ENCODE measurements at places on chromosomes 3 and 15. TPM values are rescaled to one million over a fixed set of nuclear protein-coding genes. Genes with fewer than 3 reads are reported as not detected.

DNA sequence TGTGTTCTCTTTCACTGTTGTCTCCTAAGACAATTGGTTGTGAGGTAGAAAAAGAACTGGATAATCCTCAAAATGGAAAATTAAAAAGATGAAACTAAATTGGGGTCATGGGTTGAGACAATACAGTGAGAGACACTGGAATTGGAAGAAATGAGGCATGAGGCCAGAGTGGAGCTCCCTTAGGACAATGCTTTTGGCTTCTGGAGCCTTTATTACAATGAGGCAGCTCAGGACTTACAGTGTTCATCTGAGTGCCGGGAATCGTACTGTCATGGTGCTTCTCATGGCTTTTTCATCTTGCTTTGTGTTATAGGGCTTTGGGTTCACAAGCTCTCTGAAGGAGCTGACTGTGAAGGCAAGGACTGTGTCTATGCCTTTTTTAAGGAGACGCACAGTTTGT lies 293.5 kb downstream of the SOX2 start:
- no peak for DNase-seq

GRCh38 chr15:42627485-42627884 lies 52.1 kb downstream of the STARD9 start:
- DNase-seq, result no peak

LRRC2 gene
- total RNA-seq, result not detected

DNA sequence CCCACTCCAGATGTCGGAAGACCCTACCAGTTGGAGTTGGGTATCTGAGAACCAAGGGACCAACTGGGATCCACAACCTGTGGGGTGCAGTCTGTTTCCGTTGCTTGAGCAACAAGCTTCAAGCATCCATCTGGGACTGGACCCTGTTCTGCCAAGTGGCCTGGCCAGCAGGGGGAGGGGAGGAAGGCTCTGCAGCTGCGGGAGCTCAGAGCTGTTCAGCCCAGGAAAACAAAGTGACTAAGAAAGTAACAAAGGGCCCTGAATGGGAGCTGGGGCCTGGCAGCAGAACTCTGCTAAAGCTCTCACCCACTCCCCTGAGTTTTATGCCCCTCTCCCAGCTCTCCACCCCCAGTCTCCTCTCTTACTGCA lies 2.7 kb downstream of the TYRO3 start:
- no peak for DNase-seq

DNA sequence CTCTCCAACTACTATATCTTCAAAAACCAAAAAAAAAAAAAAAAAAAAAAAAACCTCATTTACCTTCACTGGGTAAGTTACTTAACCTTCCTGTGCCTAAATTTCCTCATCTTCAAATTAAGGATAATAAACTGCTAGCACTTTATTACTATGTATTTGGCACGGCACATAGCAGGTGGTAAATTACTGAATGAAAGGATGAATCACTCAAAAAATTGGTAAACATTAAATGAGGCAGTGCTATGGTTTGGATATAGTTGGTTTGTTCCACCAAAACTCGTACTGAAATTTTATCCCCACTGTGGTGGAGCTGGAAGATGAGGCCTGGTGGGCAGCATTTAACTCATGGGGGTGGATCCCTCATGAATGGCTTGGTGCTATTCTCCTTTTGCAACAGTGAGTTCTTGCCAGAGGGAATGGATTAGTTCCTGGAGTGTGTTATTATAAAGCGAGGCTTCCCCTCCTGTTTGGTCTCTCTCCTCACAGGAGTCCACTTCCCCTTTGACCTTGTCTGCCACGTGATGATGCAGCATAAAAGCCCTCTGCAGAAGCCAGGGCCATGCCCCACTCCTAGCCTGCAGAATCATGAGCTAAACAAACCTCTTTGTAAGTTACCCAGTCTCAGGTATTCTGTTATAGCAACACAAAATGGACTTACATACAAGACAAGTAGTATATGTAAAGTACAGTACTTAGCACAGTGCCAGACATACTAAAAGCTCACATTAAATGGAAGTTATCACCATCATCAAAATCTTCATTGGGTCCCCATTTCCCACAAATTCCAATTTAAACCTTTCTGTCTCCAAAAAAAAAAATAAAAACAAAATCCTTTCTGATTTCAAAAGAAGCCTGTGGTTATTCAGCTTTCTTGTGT lies 20.6 kb downstream of the DCUN1D1 start:
- no peak for DNase-seq

DNA sequence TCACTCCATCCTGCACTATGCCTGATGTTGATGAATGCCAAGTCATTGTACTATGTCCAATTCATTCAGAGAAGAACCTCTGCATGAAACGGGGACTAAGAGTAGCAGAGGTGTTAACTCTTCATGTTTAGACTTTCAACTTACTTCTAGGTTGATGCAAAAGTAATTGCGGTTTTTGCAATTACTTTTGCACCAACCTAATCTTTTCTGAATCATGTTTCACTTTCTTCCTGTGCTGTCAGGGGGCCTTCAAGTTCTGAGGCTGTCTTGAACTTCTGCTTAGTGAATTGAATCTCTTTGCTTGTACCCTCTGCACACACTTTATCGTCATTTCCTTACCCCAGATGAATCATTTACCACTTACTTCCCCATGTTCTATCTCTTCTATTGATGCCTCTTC lies 636.2 kb downstream of the NAALADL2 start:
- DNase-seq, result no peak

Measured in activated T-helper 2 cell treated with anti-CD3 and anti-CD28 coated beads, Interferon-gamma antibody, Interleukin-2, Interleukin-4, amounts not matched to agents 10 μg/mL and 5 μg/mL and 100 μg/mL, durations not matched to agents 14 hours and 24 hours and 36 hours (primary cell).